ENCODE measurements at places on chromosomes 6 and 20.

DNA sequence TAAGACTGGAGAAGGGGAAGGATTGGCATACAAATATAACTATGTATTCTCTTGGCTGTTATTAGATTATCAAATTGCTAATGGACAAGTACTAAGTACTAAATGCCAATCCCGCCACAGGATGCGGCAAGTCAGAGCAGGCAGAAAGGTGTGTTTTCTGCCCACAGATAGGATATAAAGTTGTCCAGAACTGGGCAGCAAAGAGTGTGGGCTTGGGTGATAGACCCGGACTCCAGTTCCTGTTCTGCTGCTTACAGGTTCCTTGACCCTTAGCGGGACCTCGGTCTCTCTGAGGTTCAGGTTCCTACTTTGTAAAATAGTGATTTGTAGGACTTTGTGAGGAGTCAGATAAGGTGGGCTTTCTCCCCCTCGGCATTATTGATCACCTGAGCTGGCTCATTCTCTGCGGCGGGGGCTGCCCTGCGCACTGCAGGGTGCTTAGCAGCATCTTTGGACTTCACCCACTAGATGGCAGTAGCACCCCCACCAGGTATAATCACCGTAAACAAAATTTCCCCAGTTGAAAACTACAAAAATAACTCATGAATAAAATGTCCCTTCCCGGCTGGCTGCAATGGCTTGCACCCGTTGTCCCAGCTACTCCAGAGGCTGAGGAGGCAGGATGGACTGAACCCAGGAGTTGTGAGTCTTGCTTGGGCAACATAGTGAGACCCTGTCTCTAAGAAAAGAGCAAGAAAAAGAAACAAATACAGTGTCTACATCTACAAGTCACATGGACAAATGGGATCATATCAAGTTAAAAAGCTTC is 193.1 kb downstream of the DOK5 start:
- peak; percentile 31 for DNase-seq

DNA sequence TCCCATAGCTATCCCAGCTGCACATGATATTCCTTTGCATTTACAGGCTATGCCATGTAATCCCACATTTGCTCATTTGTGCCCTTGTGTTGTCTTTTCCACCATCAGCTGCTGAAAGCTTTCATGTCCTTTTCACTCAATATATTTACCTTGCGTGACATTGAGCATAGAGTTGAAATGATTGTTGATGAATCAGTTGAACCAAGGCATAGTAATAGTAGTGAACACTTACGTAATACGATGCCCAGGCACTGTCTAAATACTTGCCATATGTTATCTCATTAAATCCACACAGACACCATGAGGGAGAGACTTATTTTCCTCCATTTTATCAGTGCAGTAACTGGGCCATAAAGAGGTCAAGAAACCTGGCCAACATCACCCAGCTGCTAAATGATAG is 13.1 kb downstream of the RNF8 start:
- no peak for DNase-seq

- DNase-seq: no peak
Measured at GRCh38 chr6:16572317-16572716, 188.9 kb downstream of the ATXN1 start.

- DNase-seq: no peak
Measured at GRCh38 chr6:1657771-1658165, 48.1 kb downstream of the FOXC1 start.
